GM23248 (cell line): ENCODE measurements at places on chromosomes 11 and 22.

GRCh38 chr11:65224930-65225278 lies 36.9 kb upstream of the POLA2 start:
- DNase-seq = peak; percentile 92

GRCh38 chr22:39110631-39111561 lies 13.9 kb downstream of the APOBEC3H start:
- no peak for DNase-seq

DNA sequence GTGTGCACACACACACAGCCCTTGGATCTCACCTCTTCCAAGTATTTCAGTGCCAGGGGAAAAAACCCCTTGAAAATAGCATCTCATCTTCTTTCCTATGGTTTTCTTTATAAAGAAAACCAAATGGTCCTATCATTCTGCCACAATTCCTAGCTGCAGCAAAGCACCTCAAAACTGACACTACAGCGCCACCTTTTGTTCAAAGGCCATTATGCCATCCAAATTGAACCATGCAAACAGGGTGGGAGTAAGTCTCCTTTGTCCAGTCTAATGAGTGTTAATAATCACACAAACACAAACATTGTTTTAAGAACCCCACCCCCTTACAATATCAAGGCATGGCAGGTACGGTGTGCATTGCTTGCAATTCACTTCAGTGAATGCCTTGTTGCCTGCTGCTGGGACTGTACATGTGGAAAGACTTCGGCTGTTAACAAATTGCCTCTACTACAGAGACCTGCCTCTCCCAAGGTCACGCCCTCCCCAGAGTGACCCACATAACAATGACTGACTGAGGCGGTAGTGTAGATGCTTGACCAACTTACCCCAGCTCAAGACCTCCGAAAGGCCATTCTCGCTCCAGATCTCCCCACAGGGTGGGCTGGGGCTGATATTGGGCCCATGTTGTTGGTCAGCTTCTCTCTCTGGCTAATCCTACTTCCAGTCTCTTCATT lies 31.7 kb downstream of the FAM181B start:
- DNase-seq = peak; percentile 50

GRCh38 chr11:79440571-79441460 lies at the start of gene TENM4:
TENM4 (minus strand) TSS chr11:79441030; CDS start chr11:79069944, 371,086 bp downstream.
- DNase-seq = peak; percentile 61

GRCh38 chr11:65584723-65585171 lies 8.9 kb downstream of the EHBP1L1 start:
- DNase-seq = no peak

DNA sequence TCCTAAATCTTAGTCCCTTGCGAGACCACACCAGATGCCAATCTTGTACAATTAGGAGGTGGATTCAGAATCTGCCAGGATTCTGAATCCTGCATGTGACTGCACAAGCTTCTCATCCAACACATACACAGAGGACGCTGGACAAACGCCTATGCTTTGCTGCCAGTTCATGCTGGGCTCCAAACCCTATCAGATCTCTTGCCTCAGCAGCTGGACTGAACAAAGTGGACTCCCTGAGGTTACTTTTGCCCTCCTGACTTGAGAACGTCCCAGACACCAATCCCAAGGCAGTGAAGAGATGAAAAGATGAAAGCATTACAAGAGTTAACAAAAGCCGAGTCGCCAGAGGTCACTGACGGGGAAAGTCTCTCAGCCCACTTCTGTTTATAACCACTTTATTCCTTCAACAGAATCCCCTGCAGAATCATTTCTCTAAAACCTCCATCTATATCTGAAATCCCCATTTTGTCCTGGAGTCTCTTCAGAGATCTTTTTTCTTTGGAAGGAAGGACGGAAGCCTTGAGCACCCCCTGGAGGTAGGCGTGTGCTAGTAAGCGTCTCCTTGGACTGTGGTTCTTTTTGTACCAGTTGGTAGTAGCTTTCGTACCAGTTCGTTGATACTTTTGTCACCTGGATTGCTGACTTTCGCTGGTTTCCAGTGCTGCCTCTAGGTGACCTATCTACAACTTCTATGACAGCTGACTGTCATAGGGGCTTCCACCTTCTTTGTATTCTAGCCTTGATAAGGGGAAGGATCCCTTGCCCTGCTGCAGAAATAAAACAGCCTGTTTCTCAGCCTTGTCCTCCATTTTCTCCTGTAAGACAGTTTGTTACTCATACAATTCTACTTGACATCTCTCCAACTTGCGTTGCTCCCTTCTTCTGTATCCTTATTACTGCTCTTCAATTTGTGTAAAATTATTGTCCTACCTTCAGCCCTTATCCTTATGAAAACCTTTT lies 26.1 kb upstream of the EED start:
- peak; percentile 89 for DNase-seq

DNA sequence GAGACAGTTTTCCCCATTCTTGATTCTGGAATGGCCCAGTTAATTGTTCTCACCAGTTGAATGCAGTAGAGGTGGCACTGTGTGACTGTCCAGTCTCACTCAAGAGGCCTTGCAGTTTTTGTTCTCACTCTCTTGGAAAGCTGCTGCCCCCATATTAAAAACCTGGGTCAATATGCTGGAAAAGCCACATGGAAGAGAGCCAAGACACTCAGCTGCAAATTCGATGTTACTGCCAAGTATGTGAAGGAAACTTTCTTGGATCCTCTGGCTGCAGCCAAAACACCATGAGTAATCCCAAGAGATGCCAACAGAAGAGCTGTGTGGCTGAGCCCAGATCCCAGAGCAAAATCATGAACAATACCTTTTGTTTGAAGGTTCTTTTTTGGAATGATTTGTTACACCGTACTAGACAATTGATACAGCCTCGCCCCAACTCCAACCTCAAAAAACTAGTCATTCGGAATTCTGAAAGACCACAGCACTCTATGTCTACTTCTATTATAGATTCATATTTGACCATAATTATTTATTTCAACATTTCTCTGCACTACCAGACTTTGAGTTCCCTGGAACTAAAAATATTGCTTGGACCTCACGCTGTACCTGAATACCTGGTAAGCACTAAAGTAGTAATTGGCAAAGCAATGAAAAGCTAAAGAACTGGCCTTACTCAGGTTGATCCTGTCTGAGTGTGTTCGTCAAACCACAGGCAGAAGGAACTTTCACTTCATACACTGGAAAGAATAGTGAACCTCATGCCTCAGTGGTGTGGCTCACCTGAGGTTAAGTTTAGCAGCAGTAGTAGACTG lies 378.8 kb downstream of the ETS1 start:
- peak; percentile 94 for DNase-seq

DNA sequence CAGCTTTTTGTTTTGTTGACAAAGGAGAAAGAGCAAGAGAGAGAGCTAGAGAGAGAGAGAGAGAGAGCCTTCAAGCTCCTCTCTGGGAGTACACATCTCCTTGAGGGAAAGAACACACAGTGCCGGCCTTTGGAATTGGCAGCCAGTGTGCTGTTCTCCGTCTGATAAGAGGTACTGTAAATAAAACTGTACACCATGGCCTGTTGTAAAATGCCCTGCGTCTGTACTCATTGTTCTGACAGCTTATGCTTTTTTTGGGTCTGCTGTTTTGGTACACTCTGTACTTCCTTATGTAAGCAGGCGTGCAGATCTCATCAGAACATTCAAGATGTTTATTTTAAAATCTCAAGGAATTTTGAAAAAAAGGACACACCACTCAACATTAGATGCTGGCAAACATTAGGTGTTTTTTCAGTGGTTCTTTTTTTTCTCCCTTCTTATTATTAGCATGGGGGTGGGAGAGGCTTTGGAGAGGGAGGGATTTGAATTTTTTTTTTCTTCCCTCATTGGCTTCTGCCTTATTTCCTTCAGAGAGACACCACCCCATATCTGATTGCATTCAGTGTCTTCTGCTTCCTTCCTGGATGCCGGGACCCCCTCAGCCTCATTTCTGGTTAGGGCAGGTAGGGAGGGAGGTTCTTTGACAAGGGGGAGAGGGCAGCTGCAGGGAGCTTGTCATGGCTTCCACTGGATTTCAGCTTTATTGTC lies 116.8 kb upstream of the NNMT start:
- DNase-seq = no peak

DNA sequence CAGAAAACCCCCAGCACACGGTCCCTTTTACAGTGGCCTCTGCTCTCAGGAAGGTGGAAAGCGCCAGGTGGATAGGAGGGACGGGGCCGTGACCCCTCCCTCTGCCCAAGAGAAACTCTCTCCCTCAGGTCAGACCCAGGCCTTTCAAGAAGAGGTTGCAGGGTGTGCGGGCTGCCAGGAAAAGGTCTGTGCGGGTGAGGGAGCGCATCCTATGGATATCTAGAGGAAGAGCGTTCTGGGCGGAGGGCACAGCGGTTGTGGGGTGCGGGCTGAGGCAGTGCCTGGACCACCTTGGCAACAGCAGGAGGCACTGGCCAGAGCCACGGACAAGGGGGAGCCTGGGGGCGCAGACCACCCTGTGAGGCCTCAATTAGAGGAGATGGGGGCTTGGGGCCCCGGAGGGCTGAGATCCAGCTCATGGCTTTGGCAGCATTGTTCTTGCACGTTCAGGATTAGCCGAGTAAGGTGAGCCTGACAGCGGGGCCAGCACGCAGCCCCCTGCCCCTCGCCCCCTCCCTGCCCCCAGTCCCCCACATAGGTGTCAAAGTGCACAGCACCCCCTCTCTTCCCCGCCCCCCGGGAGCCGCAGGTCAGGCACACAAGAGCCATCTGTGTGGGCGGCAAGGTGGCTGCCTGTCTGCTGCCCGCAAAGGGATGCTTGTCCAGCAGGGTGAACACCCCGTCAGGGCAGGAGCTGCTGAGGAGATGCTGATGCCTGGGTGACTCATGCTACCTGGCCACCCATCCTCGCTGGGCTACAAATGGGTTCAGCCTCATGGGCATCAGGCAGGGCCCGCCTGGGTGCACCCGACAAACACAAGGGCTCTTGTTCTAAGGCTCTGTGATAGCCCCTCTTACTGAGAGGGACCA lies 92.8 kb upstream of the KCNQ1OT1 start:
- DNase-seq = no peak

GRCh38 chr11:122170815-122171475 lies 54.9 kb upstream of the BLID start:
- DNase-seq = peak; percentile 96

GRCh38 chr11:2258501-2259465 lies 11.6 kb downstream of the ASCL2 start:
- DNase-seq = no peak

- DNase-seq = no peak
These were observed 3.8 kb downstream of the ARVCF start for GRCh38 chr22:20012741-20013331.

DNA sequence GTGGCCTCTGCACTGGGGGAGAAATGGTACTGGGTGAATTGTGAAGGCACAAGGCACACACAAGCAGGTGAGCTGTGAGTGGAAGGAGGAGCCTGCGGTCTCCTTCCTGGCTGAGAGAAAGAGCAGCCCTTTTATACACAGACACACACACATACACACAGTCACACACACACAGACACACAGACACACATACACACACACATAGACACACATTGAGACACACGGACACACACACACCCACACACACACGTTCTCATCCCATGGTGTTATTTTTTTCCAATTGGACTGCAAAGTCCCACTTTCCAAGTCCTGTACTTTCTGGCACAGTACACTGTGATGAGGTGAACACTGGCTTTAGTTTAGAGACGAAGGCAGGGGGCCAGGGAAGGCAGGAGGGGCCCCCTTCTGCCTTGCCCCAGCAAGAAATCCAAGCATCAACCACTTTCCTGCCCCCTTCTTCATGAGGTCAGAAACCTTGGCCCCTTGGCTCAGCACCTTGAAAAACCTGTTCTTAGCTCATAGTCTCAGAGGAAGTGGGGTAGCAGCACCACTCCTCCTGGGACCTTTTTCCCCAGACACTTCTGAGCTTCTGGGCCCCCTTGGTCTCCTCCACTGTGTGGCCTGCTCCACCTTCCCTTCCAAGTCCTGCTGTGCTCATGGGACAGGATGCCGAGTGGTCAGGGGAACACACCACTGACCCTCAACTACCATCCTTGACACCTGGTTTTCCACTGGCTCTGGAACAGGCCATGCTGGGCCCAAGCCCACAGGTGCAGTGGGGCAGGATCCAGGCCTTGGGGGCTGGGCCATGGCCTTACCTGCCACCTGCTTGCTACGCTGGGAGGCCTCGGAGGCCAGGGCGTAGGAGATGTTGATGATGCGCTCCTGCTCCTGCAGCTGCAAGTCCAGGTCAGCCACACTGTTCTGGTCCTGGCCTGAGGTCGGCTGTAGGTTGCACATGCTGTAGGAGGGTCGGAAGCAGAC lies 43.8 kb downstream of the C11orf58 start:
- no peak for DNase-seq

- no peak for DNase-seq
These were observed 72.6 kb upstream of the CADM1 start for GRCh38 chr11:115576606-115577380.

- peak; percentile 33 for DNase-seq
These were observed 340.0 kb downstream of the METTL15 start for GRCh38 chr11:28448186-28448585.

DNA sequence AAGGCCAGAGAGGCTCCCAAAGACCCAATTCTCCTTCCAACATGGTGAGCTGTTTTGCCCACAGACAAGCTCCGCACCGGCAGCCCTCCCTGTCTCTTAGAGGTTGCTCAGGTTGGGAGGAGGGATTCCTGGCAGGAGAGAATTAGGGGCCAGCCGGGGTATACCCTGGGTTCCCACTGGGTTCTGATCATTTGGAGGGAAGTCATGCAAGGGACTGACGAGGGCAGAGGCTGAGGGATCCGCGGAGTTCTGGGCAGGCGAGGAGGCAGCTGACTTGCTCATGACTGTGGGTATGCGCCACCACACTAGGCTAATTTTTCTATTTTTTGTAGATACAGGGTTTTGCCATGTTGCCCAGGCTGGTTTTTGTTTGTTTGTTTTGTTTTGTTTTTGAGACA lies 4.6 kb downstream of the ST3GAL4 start:
- DNase-seq = peak; percentile 46

GRCh38 chr22:41092847-41093411 lies 537 bp downstream of the EP300 start:
- peak; percentile 69 for DNase-seq

DNA sequence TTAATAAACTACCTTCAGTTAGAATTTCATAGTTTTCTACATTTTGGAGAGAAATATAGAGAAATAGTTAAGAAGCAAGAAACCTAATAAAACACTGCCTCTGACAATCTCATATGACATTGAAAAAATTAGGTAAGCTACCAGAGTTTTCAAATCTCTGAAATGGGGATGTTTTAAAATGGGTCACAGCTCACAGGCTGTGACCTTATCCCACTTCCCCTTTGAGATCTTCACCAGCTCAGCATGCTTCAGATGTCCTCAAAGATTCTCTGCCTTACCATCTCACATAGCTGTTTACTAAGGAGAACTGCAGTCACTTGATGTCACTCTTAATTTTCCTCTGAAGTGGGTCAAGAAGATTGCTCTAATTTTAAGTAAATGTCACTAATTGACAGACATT lies 717.8 kb downstream of the JRKL start:
- no peak for DNase-seq

GRCh38 chr11:126929179-126930061 lies 71.2 kb downstream of the KIRREL3 start:
- peak; percentile 86 for DNase-seq

GRCh38 chr11:78753297-78753696 lies 178.6 kb upstream of the NARS2 start:
- no peak for DNase-seq
